DMS79 treated with DMSO at 0.1 percent for 48 hours (cell line): ENCODE measurements at places on chromosomes 5 and 9.

- no peak for DNase-seq
Measured at GRCh38 chr5:68250661-68251298, 35.2 kb downstream of the PIK3R1 start.

DNA sequence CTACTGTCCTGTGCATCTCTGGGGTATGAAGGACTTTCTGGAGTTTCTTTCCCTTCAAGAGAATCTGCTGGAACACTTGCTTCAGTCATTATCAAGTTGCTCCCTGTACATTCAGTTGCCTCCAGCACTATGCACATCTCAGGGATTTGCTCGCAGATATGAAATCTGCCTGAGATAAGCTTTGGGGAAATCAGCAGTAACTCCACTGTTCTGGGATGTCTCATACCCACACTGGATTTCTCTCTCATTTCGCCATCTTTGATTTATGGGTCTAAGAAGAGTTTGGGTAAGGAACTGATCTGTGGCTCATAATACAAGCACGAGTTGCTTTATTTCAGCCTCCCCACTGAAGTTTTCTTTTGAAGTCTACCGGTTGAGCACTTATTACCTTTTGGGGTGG is 585.6 kb downstream of the PSAT1 start:
- no peak for DNase-seq

DNA sequence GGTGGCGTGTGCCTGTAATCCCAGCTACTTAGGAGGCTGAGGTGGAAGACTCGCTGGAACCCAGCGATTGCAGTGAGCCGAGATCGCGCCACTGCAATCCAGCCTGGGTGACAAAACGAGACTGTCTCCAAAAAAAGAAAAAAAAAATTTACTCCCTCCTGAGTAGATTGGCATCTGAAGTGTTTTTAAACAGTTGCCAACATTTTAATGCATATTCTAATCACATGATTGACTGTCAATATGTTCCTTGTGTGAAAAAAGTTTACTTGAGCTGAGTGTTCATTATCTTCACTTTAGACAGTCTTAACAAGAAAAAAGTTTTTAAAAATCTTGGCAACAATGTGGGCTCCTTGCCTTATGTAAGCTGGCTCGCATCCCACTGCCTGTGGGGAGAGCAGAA is 53.8 kb downstream of the AGXT2 start:
- no peak for DNase-seq

- no peak for DNase-seq
Measured at GRCh38 chr5:135729321-135729786, 105.1 kb upstream of the SLC25A48 start.

DNA sequence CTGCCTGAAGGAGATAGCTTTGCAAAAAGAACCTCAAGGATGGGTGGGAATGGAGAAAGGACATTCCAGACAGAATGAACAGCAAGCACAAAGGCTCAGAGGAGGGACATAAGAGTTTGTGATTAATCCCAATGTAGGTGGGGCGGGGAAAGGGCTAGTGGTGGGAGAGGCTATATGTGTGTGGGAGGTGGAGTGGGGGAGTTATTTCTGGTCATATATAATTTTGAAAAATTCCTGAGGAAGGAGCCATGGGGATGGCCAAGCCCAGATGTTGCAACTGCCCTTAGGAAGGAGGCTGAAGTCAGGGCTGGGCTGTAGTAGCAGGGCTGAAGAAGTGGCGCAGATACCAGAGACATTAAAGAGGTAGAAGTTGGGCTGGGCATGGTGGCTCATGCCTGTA is 13.4 kb upstream of the CCL27 start:
- DNase-seq = no peak

- DNase-seq = no peak
Measured at GRCh38 chr9:71472400-71472799, 295.9 kb downstream of the CEMIP2 start.

DNA sequence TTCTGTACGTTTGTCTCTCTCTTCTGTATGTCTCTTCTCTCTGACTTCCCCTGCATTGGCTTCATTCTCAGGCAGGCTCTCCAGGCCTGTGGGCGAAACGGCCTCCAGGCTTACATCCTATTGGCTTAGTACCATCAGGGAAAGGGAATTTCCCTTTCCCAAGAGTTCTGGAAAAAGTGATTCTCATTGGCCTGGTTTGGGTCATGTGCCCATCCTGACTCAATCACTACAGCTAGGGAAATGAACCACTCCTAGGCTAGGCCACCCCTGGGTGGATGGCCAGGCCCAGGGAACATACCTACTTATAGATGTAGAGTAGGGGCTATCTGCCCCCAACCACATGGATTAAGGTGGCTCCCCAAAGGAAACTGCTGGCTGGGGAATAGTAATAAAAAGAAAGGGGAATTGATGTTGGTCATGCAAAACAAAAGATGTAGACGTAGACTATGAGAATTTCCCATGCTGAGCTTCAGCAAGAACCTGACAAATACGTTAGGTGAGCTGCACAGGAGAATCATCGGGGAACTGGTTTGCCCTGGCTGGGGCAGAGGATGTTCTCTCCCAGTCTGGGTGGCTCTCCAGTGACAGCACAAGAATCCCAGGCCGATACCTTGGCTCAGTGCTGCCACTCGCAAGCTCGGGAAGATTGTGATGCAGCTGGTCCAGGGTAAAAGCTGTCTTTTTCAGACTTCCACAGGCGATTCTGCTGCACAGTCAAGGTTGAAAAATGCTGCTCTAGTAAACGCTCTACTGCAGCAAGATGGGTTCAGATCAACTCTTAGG is 3.7 kb upstream of the EGR1 start:
- no peak for DNase-seq

DNA sequence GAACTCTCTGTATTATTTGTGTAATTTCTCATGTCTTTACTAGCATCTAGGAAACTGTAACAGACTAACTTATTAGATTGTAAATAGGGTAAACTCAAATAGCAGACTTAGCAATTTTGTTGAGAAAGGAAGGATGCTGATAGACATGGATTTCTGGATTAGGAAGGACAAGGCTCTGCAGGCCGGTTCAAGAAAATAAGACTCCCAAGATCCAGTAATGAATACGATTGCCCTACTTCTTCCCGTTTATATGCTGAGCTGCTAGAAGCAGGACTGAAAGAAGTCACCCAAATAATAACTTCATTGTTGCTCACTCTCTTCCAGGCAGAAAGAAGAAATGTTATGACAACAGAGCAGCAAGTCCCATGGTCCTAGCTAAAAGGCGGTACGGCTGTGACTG is 22.8 kb upstream of the C9orf40 start:
- no peak for DNase-seq
